ENCODE measurements at places on chromosomes 4 and X.

DNA sequence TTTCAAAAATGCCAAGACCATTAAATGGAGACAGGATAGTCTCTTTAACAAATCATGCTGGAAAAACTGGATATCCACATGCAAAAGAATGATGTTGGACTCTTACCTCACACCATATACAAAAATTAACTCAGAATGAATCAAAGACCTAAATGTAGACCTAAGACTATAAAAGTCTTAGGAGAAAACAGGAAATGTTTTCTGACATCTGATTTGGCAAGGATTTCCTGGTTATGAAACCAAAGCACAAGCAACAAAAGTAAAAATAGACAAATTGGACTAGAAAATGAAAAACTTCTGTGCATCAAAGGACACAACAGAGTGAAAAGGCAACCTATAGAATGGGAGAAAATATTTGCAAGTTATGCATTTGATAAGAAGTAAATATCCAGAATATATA lies 37.6 kb downstream of the ARFIP1 start:
- no peak for DNase-seq

DNA sequence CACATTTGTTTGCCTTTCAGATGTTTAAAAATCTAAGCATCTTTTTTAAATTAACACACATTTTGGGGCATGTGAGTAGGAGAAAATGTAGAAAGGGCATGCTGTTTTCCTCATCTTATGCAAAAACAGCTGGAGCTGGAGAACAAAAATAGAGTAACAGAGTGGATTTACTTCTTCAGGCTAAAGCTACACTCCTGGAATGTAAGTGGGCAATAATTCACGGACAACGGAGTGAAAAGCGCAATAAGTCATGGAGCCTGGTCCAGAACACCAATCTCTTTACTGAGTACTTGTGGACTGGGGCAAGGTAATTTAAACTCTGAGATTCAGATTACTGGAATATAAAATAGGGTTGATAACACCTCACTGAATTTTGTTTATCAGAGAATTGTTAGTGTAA lies 1018.8 kb upstream of the HS3ST1 start:
- DNase-seq = no peak

DNA sequence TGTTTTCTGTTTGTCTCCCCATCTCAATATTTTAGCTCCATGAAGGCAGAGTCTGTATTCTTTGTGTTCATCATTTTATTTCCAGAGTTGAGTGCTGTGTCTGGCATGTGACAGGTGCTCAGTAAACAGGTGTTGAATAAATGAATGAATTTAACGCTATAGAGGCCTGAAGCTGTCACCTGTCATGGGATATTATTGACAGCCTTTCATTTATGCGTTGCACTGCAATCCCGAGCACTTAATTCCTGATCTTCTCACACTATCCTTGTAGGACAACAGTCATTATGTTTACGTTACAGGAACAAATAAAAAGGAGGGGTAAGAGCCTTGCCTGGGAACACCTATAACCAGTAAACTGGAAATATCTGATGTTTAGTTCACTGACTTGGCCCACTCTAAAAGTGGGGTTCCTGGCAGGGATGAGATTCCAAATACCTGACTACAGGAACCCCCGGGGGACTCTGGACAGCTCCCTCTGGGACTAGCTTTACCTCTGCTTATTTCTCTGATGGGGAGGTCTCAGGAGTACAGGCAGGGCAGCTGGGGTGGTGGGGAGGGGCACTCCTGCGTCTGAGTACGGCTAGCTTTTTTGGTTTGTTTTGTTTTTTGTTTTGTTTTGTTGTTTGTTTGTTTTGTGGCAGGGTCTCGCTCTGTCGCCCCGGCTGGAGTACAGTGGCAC lies 36.6 kb downstream of the SEL1L3 start:
- no peak for DNase-seq

DNA sequence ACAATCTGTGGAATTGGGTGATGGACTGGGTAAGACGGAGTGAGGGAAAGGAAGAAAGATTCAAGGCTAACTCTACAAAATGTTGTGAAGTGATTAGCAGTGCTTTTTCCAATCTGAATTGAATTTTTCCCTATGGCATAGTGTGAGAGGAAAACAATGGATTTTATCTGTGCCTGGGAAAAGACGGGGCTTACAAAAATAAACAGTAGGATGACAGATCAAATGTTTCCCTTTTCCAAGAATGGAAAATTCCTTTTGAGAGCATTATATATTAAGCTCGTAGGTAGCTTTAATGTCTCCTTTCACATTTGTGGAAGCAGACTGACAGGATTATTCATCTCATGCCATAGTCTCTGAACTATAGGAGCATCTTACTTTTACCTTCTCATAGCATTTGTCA lies 27.8 kb downstream of the ATP11C start:
- DNase-seq = no peak

DNA sequence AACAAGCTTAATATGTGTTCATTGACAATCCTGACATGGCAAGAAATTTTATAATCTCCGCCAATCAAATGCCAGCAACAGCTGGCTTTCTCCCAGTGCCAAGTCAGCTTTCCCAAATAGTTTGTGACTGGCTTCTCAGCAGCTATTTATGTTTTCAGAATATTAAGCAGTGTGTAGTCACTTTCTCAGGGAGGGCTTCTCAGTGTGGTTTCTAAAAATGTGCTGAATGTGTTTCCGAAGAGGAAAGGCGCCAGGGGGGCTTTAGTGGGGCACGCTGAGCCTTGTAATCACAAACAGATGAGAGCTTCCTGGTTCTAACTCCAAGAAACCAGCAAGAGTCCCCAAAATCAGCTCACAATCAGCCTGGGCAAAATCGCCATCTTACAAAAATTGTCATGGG lies 258.7 kb upstream of the CPEB2 start:
- DNase-seq = no peak

GRCh38 chrX:9665113-9665512 lies 100.5 kb downstream of the GPR143 start:
- DNase-seq = no peak

GRCh38 chr4:169412046-169412445 lies 141.3 kb upstream of the SH3RF1 start:
- no peak for DNase-seq

GRCh38 chr4:70337886-70338420 lies 3.2 kb downstream of the CABS1 start:
- no peak for DNase-seq

DNA sequence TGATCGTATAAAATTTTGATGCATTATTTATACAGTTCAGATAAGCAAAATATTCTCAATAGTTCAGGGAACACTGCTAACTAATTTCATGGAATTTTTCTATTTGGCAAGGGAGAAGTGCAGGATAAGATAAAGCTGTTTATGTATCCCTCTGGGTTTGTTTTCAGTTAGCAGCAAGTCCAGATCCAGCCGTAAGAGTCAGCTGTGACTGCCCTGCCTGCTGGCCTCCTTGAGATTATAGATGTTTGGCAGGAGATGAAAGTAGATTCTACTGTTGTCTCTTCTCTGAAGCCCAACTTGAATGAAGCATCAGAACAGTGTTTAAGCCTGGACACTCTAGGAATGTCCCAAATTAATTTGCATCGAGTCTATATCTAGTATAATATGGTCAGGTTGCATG lies 29.5 kb downstream of the ANTXR2 start:
- no peak for DNase-seq

GRCh38 chrX:115013705-115014104 lies 3.7 kb downstream of the IL13RA2 start:
- no peak for DNase-seq

- no peak for DNase-seq
Observed at GRCh38 chr4:114021451-114021850, 42.0 kb upstream of the ARSJ start.

DNA sequence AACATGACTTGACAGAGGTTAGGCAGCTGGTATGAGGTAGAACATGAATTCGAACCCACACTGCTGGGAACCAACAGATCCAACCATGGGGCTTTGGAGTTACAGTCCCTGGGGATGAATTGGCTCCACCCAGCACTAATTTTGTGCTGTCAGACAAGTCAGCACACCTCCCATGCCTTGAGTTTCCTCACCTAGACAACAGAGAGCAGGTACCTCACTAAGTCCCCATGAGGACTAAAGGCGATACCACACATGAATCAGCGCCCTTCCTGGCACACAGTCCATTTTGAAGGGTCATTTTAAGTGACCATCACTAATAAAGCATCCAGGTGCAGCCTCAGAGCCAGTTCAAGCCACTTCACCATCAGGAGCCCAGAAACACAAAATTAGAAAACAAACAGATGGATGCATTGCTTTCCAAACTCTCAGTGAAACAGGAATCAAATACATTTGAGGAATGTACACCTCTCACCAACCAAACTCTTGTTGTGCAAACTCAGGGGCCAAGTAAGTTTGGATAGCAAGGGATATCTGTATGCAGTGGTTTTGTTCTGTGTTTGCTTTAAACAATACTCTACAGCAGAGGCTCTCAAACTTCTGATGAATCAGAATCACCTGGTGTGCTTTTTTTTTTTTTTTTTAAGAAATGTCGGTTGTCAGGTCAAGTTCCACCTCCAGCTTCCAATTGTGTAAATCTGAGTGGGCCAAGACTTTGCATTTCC lies 10.1 kb downstream of the IDS start:
- DNase-seq = no peak

- no peak for DNase-seq
Observed at GRCh38 chr4:3878678-3879077, 112.5 kb downstream of the ADRA2C start.

- DNase-seq = no peak
Observed at GRCh38 chrX:70134116-70134477, 850 bp downstream of the IGBP1 start.

GRCh38 chr4:179843370-179843769 lies 2399.8 kb upstream of the TENM3 start:
- DNase-seq = no peak

GRCh38 chr4:41022116-41022515 lies 192.2 kb downstream of the APBB2 start:
- DNase-seq = no peak

DNA sequence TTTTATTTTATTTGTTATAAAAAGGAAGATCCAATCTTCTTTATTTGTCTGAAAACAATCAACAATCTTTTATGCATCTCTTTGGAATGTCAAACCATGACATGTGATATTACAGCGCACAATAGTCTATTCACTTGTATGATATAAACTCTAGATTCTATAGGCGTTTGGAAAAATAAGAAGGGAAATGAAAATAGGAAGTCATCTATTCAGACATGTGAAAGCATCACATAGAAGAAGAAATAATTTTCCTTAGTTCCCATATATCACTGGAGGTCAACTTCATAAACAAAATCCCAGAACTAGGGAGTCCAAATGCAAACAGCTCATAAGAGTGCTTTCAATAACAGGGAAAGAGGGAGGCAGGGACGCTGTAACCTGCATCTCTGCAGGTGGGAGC lies 139.5 kb upstream of the RASGEF1B start:
- no peak for DNase-seq

All from stimulated activated CD4-positive, alpha-beta T cell treated with anti-CD3 and anti-CD28 coated beads, Interleukin-4, amount 100 ng/mL, for 1 hour (primary cell).